ENCODE measurements at places on chromosomes 16 and 17.

DNA sequence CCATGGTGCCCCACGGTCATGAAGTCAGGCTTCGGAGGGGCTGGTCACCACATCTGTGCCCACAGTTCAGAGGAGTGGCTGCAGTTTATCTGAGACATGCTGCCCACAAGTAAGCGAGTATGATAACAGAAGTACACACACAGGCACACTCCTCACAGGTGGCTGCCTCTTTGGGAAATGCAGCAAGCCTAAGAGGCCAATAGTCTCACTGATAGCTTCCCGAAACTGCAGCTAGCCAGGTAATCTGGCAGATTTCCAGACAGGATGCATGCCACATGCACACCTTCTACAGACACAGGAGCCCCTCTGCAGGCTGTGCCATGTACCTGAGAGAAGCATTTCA, 12.6 kb upstream of the GFOD2 start:
- DNase-seq: no peak

DNA sequence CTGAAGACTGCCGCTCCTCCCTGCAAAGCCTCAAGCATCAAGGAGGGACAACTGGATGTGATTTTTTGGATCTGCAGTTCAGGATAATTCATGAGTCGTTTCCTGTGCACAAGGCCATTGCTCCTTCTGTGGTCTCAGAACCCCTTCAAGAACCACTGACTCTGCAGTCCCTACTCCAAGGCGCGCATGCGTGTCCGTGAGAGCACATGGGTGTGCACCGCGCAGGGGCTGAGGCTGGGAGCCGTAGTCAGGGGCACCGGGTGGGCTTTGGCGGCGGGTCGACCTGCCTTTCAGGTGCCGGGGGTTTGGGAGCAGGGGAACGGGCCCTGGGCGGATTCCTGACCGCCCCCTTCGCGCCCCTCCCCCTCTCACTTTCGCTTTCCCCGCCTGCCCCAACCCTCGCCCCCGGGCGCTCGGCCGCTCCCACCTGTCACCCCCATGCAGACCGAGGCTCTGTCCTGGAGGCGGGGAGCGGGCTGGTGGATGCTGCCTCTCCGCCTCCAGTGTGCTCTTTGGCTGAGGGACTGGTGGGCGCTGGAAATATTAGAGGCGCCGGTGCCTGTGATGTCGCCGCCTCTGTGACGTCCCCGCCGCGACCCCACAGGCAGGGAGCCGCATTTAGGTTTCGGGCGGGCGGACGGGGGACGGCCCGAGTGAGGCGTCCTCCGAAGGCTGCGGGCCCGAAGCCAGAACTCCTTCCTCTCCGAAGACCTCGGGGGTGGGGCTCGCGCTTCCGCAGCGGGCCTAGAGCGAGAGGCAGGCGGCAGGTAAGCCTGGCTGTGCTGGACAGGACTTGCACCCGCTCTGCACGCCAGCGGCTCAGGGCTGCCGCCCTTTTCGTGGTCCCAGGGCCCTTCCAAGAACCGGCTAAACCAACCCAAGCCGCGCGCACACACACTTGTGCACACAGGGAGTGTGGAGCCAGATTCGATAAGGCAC, at the start of gene SPATA32:
Gene SPATA32, minus strand, starts transcription at position 518 of the 939 bp plus-strand sequence. Its CDS starts 78 bp downstream, at position 440.
- no peak for DNase-seq

DNA sequence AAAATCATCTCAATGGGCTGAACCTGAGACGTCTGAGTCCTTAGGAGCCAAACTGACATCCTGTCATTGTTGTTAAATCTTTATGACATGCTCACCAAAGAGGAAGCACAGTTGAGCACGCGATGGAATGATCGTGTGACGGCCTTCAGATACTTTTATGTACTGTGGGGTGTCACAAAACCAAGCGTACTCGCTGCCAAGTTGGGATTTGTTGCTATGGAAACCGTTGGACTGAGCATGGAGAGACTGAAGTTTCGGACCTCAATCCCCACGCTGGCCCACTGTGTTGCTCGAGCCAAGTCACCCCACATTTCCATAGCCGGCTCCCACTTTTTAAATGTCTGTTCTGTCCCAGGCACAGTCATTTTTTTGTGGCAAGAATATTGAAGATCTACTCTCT, 222.8 kb upstream of the SDK2 start:
- DNase-seq: no peak

- no peak for DNase-seq
Measured at GRCh38 chr17:57880086-57880456, 30.2 kb upstream of the MRPS23 start.

DNA sequence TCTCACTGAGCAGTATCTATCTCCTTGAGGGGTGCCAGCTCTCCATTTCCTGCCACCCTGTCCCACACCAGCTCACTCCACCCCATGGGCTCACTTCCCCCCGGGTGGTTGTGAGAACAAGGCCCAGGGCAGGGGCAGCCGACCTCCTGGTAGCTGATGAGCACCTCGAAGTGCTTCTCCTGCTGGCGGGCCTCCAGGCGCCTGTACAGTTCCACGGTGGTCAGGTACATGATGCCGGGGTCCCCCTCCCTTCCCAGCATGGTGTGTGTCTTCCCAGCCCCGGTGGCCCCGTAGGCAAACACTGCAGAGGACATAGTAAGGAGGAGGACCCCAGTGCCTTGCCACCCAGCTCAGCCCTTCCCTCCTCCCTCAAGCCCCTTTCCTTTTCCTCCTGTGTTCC, 12.5 kb downstream of the KIF18B start:
- DNase-seq: no peak

DNA sequence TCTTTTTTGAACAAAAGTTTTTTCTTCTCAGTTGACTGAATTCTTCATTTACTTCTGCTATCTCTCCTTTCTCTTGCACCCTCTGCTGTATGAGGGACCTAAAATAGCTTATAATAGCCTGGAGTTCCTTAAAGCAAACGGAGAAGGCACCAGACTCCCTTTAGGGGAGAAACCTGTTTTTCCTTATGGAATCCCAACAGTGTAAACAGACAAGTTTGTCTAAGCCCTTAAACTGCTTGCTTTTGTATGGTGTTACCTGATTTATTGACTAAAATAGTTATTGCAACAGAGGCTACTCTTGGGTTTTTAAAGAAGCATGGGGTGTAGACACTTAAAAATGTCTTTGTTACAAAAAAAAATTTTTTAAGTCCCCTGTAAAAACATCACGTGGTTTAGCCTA, 12.9 kb upstream of the TRIM25 start:
- no peak for DNase-seq

- DNase-seq: no peak
Measured at GRCh38 chr17:17603895-17604225, 12.4 kb upstream of the PEMT start.

All from kidney epithelial cell (primary cell).